Activated CD4-positive, alpha-beta T cell treated with anti-CD3 and anti-CD28 coated beads, Interleukin-2, amount 50 U/mL, for 4 hours (primary cell): ENCODE measurements at places on chromosomes 5 and 9.

DNA sequence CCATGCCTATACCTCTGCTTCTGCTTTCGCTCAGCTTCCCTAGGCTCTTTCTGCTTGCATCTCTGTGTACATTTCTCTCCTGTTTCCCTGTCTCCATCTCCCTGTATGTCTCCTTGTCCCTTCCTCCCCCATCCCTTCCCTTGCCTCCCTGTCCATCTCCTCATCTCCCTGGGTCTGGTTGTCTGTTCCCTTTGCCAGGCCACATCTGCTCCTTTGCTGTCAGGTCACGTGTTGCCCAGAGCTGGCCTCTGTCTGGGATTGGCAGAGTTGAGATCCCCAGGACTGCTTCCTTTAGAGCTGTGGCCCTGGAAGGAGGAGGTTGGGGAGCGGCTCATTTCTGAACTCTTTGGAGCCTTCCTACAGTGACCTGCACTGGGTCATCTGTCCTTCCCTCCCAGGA, 31.8 kb upstream of the PTGS1 start:
- DNase-seq, result no peak

- DNase-seq, result peak; percentile 62
Measured at GRCh38 chr5:146541958-146542849, 26.2 kb upstream of the GPR151 start.

DNA sequence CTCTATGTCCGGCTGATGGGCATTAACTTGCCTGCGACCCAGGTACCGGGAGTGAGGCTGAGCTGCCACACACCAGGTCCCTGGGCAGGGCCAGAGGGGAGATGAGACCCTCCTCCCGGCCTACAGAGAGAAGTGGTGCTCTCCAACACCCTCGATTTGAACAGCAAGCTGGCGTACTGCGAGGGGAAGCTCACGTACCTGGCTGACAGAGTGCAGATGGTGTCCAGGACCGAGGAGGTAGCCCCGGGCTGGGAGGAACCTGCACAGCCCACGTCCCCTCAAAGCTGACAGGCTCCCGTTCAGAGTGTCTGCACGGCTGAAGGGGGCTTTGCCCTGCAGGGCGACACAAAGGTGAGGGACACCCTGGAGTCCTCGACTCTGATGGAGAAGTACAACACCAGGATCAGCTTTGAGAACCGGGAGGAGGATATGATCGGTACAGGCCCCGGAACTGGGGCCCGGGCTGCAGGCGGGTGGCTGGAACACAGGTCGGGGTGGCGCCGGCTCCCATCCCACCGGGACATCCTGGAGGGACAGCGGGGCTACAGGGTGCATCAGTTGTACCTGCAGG, 1.0 kb upstream of the RABL6 start:
- DNase-seq, result no peak

DNA sequence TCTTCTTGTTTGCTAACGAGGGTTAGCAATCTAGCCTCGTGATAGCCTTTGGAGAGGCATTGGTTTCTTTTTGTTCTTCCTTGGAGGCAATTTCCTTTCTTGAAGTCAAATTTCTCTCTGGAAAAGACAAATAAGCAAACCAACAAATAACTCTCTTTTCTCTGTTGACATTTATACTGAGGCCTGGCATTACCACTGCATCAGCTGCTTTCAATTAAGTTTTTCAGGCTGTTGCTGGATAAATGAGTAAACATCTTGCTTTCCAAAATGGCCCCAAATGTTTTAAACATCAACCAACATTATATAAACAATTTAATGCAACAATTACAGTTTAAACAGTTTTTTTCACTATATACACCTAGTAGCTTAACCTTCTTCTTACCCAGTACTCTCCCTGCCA, 264.4 kb downstream of the HTR1A start:
- no peak for DNase-seq

GRCh38 chr5:15938186-15938585, 241.4 kb downstream of the MARCHF11 start:
- DNase-seq, result no peak

DNA sequence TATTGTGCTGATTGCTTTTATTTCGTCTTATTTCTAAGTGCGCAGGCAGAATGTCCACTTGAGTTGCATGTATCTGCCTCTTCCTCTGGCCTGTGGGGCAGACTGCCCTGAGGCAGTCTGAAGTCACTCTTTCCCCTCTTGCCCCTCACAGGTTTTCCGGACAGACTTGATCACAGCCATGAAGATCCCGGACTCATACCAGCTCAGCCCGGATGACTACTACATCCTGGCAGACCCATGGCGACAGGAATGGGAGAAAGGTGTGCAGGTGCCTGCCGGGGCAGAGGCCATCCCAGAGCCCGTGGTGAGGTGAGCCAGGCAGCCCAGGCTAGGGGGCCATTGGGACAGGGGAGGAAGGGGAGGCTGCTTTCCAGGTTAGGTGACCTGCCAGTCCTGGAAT, 26.4 kb downstream of the JADE2 start:
- DNase-seq, result no peak

GRCh38 chr5:111131356-111131755, 39.2 kb downstream of the WDR36 start:
- no peak for DNase-seq

DNA sequence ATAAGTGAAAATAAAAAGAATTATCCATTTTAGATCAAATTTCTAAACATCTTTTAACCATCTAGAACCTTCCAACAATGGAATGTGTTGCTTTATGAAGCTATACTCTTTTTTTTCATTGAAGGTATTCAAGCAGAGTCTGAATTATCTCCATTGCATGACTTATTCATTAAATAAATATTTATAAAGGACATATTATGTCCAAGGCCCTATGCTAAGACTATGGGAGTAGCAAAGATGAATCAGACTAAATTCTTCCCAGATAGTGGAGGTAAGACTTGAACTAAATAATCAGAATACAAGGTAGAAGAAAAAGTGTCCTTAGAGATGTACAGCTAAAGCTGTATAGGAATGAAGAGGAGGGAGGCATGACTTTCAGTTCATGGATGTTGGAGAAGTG, 215.5 kb upstream of the RGMB start:
- no peak for DNase-seq

GRCh38 chr9:751137-752051, 90.1 kb upstream of the DMRT1 start:
- DNase-seq, result no peak

GRCh38 chr5:36279054-36279698, 22.5 kb downstream of the RANBP3L start:
- no peak for DNase-seq

GRCh38 chr9:26746357-26747072, 146.1 kb downstream of the CAAP1 start:
- no peak for DNase-seq
